Smooth muscle cell of trachea (primary cell): ENCODE measurements at places on chromosomes 16 and 17. TPM values are rescaled to one million over a fixed set of nuclear protein-coding genes. Genes with fewer than 3 reads are reported as not detected.

HEATR3 gene
- 18.4 and 20.1 TPM in 2 replicates for total RNA-seq

CHRNE gene
- 0.87 and 1.2 TPM in 2 replicates for total RNA-seq

POLR3K gene
- total RNA-seq: 2.0 and 3.6 TPM in 2 replicates

SOX8 gene
- total RNA-seq: under 0.01 and 0.17 TPM in 2 replicates
